ENCODE measurements at places on chromosomes 2 and 18. TPM values are rescaled to one million over a fixed set of nuclear protein-coding genes. Genes with fewer than 3 reads are reported as not detected.

The ABHD1 gene
- polyA plus RNA-seq: 0.07 TPM

The XDH gene
- polyA plus RNA-seq: not detected

The RAPH1 gene
- polyA plus RNA-seq: 5.1 TPM

The CRACDL gene
- 1.6 TPM for polyA plus RNA-seq

The SERPINB12 gene
- not detected for polyA plus RNA-seq

The SLC40A1 gene
- 15.1 TPM for polyA plus RNA-seq

The RRM2 gene
- polyA plus RNA-seq: 40.9 TPM

The ANKRD30BL gene
- polyA plus RNA-seq: not detected

The ZNF396 gene
- 0.28 TPM for polyA plus RNA-seq

The AP1S3 gene
- 0.69 TPM for polyA plus RNA-seq

DNA sequence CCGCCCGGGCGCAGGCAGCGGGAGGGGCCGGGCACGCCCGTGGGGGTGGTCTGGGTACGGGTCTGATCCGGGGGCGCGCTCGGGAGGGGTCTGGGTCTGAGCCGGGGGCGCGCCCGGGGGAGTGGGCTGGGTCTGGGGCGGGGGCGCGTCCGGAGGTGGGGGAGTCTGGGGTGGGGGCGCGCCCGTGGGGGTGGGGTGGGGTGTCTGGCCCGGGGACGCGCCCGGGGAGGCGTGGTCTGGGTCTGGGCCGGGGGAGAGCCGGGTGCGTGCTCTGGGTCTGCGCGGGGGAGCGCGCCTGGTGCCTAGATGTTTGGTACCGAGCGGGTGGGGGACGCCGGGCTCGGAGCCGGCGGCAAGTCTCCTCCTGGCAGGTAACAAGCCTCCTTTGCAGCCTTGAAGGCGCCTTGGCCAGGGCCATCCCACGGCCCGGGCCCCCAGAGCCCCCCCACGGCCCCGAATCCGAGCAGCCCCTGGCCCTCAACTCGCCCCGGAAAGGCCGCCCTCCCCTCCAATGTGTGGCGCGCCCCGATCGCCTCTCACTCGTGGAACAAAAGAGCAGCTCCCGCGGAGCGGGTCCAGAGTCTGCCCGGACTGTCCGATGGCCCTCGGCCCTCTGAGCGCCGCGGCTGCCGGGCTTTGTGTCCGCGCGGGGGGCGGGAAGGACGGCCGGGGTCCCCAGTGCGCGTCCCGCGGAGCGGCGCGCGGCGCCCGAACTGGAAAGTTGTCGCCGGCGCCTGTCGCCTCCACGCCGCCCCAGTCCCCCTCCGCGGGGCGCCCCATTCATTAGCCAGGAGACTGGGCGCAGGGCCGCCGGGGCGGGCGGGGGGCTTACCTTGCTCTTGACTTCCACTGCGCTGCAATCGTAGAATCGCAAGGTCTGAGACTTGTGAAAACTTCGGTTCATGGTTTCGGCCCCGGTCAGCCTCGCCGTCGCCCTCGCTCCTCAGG is 595 bp downstream of the PARD6G start:
- peak; percentile 16 for DNase-seq

GRCh38 chr18:42030586-42031182 is 75.7 kb downstream of the PIK3C3 start:
- DNase-seq: peak; percentile 37

- peak; percentile 47 for DNase-seq
Measured at GRCh38 chr18:3481696-3482210, 31.8 kb downstream of the TGIF1 start.

- DNase-seq: no peak
Measured at GRCh38 chr2:239729681-239730566, 295.2 kb downstream of the NDUFA10 start.

GRCh38 chr2:28277466-28277865 is 115.2 kb upstream of the FOSL2 start:
- no peak for DNase-seq
